ENCODE measurements at places on chromosomes 1 and 21. TPM values are rescaled to one million over a fixed set of nuclear protein-coding genes. Genes with fewer than 3 reads are reported as not detected.

GRCh38 chr1:187971851-187972250, 1143.1 kb downstream of the PLA2G4A start:
- DNase-seq, result no peak

DNA sequence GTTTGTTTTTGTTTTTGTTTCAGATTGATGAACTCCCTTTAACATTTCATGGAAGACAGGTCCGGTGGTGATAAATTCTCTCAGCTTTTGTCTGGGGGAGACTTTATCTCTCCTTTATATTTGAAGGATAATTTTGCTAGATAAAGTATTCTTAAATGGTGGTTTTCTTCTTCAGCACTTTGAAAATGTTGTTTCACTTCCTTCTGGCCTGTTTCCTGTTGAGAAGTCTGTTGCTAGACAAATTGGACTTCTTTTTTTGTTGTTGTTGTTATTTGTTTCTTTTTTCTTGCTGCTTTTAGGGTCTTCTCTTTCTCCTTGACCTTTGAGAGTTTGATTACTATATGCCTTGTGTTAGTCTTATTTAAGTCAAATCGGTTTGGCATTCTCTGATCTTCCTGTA, 50.8 kb downstream of the CRP start:
- no peak for DNase-seq

- peak; percentile 34 for DNase-seq
These were observed 24.4 kb downstream of the RCAN3 start for GRCh38 chr1:24526940-24527542.

GRCh38 chr1:115142616-115143015, 53.3 kb upstream of the TSPAN2 start:
- DNase-seq, result peak; percentile 36

GRCh38 chr1:111097356-111098099, 42.4 kb downstream of the DRAM2 start:
- DNase-seq, result no peak

DNA sequence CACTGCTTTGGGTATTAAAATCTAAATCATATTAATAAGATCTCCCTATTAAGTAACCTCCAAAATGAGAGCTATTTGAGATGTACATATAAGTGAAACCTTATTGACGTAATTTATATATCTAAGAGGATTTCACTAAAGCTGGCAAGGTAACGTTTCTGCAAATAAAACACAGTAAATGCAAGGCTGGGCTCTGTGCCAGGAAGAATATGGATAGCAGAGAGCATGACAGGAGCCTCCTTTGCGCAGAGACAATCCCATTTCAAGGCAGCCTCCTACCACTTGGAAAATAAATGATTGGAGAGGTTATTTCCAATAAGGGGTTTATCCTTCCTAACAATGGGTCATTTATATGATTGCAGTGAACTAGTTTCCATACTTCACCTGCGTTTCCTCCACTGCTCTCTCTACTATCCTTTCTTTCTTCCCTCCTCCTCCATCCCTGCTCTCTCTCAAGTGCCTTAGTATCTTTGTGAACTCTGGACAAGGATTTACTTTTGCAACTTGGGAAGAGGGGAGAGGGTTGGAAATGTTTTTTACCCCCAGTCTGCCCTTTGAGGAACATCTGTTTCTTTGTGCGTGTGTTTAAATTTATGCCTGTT, 3.0 kb upstream of the NFIA start:
- DNase-seq, result no peak

The S100A8 gene
- total RNA-seq, result 86.4 TPM

The DYNLT4 gene
- not detected for total RNA-seq

The OR2AK2 gene
- total RNA-seq, result not detected

Data from stomach (tissue), 19 donors.